Activated T-cell treated with anti-CD3 and anti-CD28 coated beads, Interleukin-2, amount 50 U/mL, for 72 hours (primary cell): ENCODE measurements at places on chromosomes 7 and 10.

- peaks cover 17% of the 10 kb centered on the region for H3K4me1 ChIP-seq
- peak overlapping the region; percentile 36 for H3K4me3 ChIP-seq
- H3K36me3 ChIP-seq, result peaks cover 3% of the 10 kb centered on the region
Measured at GRCh38 chr10:43322331-43322730, 49.1 kb upstream of the FXYD4 start.

DNA sequence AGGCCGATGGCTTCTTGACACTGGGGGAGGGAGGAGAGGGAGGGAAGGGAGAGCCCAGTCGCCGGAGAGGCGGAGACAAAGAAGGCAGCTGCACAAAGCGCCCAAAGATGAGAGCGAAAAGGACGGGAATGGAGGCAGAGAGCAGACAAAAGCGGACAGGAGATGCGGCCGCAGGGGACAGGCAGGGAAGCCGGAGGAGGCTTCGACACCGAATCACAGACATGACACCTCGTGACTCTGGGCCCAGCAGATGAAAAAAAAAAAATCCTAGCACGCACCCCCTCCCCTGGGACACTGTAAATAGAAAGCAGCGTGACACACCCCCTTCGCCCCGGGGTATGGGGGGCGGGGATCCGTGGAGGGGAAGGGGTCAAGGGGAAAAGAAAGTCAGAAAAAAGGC lies 976 bp downstream of the NAT16 start:
- peaks cover 14% of the 10 kb centered on the region for H3K4me1 ChIP-seq
- no peak overlapping the region for H3K27ac ChIP-seq
- H3K36me3 ChIP-seq, result no peaks in the 10 kb centered on the region
- H3K27me3 ChIP-seq, result peaks cover 67% of the 10 kb centered on the region

DNA sequence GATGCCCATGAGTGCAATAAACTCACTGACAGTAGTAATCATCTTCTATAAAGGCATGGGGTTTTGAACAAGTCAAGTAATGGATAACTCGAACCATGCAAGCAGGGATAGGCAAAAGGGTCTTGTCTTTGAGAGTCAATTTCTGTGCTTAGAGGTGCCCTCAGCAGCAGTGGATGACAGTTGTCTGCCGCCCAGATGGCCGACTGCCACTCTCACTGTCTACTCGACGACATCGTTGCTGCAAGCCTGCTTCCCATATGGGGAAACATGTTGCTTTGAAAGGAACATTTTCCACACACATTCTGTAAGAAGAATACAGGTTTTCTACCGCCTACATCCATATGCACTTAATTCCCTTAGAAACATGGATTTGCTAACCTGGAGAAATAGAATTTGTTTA lies 236.3 kb upstream of the DKK1 start:
- no peaks in the 10 kb centered on the region for H3K27me3 ChIP-seq
- no peaks in the 10 kb centered on the region for H3K36me3 ChIP-seq
- H3K4me3 ChIP-seq, result no peak overlapping the region
- H3K27ac ChIP-seq, result no peak overlapping the region
- no peak for DNase-seq
- no peaks in the 10 kb centered on the region for H3K4me1 ChIP-seq

- H3K27ac ChIP-seq, result peak overlapping the region; percentile 56
- peaks cover 19% of the 10 kb centered on the region for H3K4me1 ChIP-seq
- no peaks in the 10 kb centered on the region for H3K27me3 ChIP-seq
- DNase-seq, result no peak
- H3K4me3 ChIP-seq, result no peak overlapping the region
Measured at GRCh38 chr10:12179606-12180170, 16.0 kb downstream of the NUDT5 start.

GRCh38 chr10:17744341-17744861 lies 7.6 kb upstream of the TMEM236 start:
- DNase-seq, result no peak
- no peak overlapping the region for H3K27ac ChIP-seq
- no peaks in the 10 kb centered on the region for H3K27me3 ChIP-seq
- H3K4me1 ChIP-seq, result peaks cover 13% of the 10 kb centered on the region
